ENCODE measurements at places on chromosomes 16 and 17.

DNA sequence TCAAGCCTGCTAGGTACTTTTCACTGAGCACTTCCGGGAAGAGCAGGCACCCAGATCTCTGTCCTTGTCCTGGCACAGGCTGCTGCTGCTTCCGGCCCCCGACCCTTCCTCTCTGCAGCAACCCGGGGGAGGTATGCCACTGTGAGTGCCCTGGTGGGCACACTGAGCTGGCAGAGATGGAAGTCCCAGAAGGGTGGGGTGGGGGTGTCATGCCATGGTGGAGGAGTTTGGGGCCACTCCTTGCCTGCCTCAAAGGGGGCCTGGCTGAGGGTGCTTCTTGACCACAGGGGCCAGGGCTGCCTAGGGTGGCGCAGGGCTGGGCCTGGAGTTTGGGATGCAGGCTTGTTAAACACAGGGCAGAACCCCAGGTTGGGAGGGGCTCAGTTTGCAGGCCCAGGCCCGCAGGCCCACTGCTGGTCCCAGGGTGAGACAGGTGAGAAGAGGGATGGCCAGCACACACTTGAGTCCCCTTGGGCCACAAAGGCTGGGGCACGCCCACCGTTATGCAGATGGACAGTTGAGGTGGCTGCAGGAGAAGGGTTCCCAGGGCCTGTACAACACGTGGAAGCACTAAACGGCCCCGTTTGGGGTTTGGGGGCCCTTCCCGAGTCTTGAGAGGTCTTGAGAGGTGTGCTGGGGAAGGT is 8.7 kb downstream of the TMEM235 start:
- no peak for DNase-seq

DNA sequence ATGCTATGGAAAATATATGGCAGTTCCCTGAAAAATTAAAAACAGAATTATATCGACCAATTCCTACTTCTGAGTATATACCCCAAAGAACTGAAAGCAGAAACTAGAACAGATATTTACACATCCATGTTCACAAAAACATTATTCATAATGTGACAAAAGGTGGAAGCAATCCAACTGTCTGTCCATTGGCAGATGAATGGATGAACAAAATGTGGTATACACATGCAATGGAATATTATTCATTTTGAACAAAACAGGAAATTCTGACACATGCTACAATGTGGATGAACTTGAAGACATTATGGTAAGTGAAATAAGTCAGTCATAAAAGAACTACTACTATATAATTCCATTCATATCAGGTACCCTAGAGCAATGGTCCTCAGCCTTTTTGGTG is 263.5 kb upstream of the AXIN2 start:
- DNase-seq = no peak

- peak; percentile 84 for DNase-seq
Measured at GRCh38 chr16:70380248-70380918, 33.7 kb downstream of the DDX19A start.

GRCh38 chr17:18318117-18318516 is 3.0 kb downstream of the SMCR8 start:
- no peak for DNase-seq

GRCh38 chr17:1498869-1499268 is 6.4 kb upstream of the MYO1C start:
- DNase-seq = no peak

GRCh38 chr16:69328854-69329316 is 1.5 kb downstream of the PDF start:
- peak; percentile 66 for DNase-seq

All from activated CD4-positive, alpha-beta T cell treated with anti-CD3 and anti-CD28 coated beads, Interleukin-2, amount 50 U/mL, for 16 hours (primary cell).